ENCODE measurements at places on chromosomes 12 and 14.

- DNase-seq, result no peak
These were observed 96.8 kb downstream of the RPS29 start for GRCh38 chr14:49489341-49489740.

DNA sequence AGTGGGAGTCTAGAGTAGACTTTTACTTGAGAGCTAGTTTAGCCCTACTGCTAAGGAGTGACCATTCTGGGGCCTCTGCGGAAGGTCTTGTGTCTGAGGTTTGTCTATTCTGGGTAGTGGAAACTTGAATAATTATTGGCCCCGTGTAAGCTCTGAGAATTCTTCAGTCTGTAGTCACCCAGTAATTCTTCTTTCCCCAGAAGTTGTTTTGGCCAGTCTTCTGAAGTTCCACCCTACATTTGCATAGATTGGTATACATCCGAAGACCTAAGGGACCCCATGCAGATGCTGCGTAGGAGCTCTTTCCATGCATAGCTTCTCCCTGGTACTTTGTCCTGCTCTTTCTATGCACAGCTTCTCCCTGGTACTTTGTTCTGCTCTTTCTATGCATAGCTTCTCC, 12.8 kb downstream of the CYP46A1 start:
- no peak for DNase-seq

GRCh38 chr14:98458702-98459101, 813.3 kb downstream of the BCL11B start:
- DNase-seq, result no peak

GRCh38 chr12:3262470-3262869, 185.3 kb downstream of the TSPAN9 start:
- no peak for DNase-seq

DNA sequence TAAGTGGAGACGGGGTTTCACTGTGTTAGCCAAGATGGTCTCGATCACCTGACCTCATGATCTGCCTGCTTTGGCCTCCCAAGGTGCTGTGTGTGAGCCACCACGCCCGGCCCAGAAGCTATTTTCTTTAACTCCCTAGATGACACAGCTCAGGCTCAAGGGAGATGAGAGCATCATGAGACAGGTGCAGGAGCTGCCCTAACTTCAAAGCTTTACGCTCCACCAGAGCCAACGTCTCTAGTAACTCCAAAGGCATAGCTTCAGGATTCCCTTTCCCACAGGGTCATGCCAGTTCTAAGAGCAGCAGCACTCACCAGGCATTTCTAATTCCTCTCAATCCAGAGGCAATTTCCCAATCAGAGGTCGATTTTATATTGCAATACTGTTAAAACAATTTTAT, 21.0 kb downstream of the NDUFA12 start:
- DNase-seq, result no peak

DNA sequence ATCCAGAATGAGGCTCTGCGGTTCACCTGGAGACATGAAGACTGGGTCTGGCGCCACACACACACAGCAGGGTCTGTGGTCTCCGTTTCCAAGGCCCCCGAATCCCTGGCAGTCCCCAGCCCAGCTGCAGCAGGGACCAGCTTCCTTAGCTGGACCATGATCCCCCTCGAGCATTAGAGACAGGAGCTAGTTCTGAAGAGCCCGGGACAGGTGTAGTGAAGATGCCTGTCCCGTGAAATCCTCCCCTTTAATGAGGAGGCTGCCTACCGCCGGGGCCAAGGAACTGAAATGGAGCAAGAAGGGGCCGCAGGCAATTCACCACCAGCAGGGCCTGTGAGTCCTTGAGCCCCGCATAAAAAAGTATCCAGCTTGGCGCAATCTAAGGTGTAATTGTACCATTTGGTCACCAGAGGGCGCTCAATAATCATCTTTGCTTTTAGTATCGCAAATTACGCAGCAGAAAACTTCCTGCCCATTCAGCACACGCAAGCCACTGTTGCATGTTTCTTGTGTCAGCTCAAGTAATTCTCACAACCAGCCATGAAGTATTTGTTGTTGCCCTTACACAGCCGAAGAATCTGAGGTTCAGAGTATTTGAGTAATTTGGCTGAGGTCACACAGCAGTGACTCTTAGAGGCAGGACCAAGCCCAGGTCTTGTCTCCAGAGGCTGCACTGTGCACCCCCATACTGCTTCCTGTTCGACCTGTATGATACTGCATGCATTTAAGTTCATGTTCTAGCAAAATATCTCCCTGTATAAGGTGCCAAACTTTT, 54.3 kb upstream of the PPP2R5C start:
- DNase-seq, result peak; percentile 81

- no peak for DNase-seq
These were observed 27.9 kb downstream of the PRMT8 start for GRCh38 chr12:3518902-3519301.

DNA sequence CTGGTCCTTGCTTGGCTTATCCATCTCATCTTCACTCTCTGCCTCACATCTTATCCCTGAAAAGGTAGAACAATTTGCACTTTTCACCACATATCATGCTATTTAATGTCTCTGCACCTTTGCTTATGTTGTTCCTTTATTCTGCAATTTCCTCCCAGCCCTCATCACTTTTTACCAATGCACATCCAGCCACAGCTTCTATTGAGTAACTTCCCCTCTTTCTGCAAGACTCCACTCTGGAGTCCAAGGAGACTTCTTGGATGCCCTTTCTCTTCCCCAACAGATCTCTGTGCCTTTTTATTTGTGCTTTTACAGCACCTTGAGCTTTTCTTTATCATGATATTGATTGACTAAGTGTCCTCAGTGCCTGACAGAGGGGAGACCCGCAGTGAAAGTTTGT, 797.1 kb downstream of the VRK1 start:
- no peak for DNase-seq

All from CD4-positive, alpha-beta memory T cell (primary cell).